ENCODE measurements at places on chromosomes 5 and 9.

DNA sequence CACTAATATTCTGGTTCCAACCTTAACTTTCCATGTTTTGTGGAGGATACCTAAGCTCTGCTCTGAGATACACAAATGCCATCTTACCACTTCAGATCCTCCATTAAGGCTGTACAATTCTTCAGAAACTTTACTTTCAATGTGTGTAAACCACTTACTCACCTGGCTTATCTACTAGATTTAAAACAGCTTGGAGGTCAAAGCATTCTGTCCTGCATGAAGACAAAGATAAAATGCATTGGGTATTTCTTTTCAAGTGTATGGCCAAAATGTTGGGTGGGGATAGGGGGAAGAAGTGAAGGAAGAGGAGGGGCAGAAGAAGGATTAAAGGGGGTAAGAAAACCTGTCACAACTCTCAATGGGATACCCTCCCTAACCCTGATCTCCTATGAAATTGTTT is 939 bp downstream of the GOLGA1 start:
- DNase-seq: no peak

DNA sequence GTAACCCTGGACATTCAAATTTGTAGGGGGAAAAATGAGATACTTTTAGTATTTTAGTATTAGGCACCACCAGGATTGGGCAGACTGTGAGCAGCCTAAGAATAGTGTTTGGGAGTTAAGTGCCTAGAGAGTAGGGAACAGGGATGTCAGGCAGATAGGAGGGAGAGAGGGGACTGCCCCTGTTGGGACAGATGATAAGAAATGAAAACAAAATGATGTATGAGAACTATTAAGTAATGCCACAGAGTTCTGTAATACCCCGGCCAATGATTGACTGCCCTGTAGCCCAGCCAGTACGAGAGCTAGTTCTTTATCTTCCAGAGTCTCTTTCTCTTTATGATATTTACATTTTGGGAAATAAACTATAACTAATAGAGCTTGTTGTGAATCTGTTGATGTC is 24.4 kb downstream of the ARHGAP26 start:
- DNase-seq: no peak

GRCh38 chr9:79809931-79810330 is 238.2 kb downstream of the TLE4 start:
- no peak for DNase-seq

GRCh38 chr9:10806868-10807267 is 194.1 kb upstream of the PTPRD start:
- DNase-seq: no peak

DNA sequence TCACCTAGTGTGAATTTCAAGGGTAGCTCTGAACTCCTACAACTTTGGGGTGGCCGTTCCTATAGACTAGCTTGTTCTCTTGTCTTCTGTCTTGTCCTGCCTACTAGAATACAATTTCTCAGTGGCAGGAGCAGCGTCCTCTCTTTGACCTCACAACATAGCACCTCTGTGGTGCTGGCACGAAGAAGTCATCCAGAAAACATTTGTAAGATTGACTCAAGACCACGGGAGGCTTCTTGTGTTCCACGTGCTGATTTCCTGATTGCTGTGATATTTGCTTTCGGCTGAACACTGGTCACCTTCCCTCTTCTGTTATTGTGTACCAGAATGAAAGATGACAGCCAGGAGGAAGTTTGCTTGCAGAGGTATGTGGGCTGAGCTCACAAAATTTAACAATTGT is 27.0 kb downstream of the SLC1A1 start:
- no peak for DNase-seq

- no peak for DNase-seq
Observed at GRCh38 chr9:84993105-84993504, 323.6 kb downstream of the NTRK2 start.

- DNase-seq: no peak
Observed at GRCh38 chr9:95516734-95517558, at the start of gene PTCH1. TSS of gene PTCH1 (minus strand) at chr9:95516971.

GRCh38 chr5:157575381-157576020 is at the start of gene ADAM19:
TSS of gene ADAM19 (minus strand) at chr5:157575775. CDS start at chr5:157575696, 79 bp downstream.
- DNase-seq: no peak

- no peak for DNase-seq
Observed at GRCh38 chr9:98002808-98003207, 19.7 kb downstream of the ANP32B start.

DNA sequence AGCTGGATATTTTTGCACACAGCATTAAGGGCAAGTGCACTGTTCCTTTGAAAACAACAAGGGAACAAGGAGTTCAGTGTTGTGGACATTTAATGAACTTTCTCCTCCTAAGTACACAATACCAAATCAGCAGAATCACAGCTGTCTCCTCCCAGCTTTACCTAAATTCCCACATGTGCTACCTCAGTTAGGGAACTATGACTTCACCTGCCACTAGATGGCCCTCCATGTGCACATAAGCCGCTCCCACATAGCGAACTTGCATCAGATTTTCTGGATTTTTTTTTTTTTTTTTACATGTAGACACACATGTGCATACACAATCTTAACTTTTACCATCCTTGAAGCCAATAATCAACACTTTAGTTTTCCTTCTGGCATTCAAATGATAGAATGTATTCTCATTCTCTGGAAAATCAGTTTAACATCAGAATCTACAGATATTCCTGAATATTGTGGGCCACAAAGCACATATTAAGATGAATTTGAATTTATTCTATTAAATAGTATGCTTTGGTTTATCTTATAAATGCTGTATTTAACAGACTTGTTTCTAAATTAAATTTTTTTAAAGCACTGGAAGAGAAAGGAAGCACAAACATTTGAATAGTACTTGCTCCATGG is 123.6 kb downstream of the PALM2AKAP2 start:
- peak; percentile 4 for DNase-seq

GRCh38 chr9:109317311-109317978 is 3.4 kb downstream of the EPB41L4B start:
- no peak for DNase-seq

GRCh38 chr5:158843305-158843704 is 256.4 kb downstream of the EBF1 start:
- DNase-seq: no peak

DNA sequence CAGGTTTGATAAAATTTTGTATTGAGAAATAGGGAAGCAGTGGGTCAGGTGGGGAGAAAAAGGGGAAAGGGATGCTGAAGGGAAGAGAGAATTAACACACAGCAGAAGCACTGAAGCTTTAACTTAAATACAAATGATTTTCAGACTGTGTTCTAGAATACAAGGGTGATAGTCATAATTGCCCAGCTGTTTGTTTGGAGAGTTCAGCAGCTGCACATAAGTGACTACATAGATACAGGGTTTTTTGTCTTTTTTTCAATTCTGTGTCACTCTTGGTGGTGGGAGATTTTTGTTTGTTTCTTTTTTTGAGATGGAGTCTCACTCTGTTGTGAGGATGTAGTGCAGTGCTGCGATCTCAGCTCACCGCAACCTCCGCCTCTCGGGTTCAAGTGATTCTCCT is 590.4 kb upstream of the SEMA6A start:
- DNase-seq: no peak

DNA sequence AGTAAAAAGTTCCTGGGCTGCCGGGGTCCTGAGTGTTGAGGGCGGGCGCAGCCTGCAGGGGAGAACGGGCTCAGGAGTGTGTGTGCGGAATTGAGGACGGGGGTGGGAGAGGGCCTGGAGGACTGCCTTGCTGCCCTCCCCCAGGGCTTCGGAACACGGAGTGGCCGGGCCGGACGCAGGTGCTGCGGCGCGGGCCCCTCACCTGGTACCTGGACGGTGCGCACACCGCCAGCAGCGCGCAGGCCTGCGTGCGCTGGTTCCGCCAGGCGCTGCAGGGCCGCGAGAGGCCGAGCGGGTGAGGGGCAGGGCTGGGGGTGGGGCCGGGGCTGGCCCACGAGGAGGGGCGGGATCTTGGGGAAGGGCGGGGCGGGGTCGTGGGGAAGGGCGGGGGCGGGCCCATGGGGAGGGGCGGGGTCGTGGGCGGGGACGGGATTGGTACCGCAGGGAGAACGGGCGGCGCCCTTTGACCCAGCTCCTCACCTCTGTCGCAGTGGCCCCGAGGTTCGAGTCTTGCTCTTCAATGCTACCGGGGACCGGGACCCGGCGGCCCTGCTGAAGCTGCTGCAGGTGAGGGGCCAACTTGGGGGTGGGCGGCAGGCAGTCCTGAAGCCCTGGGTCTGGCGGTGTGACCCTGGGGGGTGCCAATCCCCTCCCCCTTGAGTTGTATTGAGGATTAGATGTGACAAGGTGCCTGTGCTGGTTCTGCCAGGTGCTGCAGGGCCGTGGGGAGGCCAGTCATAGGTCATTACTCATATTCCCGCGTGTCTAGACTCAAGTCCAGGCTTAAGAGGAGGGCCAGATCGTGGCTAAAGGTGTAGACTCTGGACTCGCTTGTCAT is 7.1 kb downstream of the FPGS start:
- DNase-seq: no peak

DNA sequence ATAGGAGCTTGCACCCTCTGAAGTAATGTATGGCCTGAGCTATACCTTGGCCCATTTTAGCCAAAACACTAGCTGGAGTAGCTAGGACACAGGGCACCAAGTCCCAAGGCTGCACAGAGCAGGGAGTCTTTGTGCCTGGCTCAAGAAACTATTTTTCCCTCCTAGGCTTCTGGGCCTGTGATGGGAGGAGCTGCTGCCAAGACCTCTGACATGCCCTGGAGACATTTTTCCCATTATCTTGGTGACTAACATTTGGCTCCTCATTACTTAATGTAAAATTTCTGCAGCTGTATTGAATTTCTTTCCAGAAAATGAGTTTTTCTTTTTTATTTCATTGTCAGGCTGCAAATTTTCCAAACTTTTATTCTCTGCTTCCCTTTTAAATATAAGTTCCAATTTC is 1099.2 kb downstream of the CDH18 start:
- DNase-seq: no peak

GRCh38 chr5:143024228-143024920 is 254.2 kb downstream of the ARHGAP26 start:
- no peak for DNase-seq

DNA sequence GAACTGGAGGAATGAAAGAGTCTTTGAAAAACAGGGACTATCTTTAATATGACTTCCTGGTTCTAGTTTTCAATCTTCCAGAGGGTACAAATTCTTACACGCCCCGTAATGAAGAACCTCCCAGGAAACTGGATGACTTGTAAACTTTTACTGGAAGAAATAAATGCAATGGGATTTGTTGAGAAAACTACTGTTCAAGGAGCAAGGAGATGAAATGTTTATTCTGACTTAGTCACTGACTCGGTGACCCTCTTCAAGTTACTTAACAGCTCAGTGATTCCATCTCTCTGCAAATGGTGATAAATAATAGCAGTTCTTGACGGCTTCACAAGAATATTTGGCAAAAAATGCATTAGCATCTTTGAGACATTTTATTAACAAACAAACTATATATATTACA is 858.6 kb downstream of the PTPRD start:
- no peak for DNase-seq

GRCh38 chr5:1881731-1882336 is 891 bp downstream of the IRX4 start:
- no peak for DNase-seq

DNA sequence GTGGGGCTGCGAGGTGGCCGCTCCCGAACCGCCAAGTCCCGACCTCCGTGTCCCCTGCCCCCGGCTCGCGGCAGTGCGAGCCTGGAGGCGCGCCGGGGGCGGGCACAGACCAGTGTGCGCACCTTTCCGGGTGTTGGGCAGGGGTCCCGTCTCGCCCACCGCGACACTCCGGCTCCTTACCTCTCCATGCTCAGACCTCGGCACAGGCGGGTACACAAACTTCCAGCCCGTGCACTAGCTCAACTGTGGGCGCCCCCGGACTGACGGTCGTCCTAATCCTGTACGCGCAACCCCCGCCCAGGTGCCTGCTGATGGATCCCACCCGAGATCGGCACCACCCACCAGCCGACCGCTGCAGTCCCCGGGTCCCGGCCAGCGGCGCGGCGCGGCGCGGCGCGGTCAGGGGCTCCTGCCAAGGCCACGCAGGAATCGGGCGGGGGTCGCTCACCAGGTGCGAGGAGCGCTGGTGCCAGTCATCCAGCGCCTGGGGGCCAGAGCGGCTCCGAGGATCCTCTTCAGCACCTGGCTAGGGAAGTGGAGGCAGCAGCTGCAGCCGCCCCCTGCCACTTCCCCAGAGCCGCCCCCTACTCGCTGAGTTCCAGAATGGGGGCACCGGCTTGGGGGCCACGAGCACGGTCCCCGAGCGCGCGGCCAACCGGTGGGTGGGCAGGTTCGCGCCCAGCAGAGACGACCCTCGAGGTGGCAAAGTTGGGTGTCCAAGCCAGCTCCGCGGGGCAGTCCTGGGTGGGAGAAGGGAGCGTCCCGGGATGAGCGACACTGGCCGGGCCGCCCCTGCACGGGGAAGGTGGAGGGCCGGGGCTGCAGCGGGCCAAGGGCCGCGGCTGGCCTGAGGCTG is 511 bp downstream of the SEMA5A start:
- DNase-seq: no peak

GRCh38 chr5:14316471-14316870 is 173.3 kb downstream of the TRIO start:
- DNase-seq: no peak

GRCh38 chr5:157598350-157598936 is 22.9 kb upstream of the ADAM19 start:
- no peak for DNase-seq

GRCh38 chr5:36897616-36898015 is 21.0 kb downstream of the NIPBL start:
- DNase-seq: no peak

All from NCI-H187 (cell line).